ENCODE measurements at places on chromosomes 6 and 20.
A peak's percentile ranks its signal among the peaks of the same experiment; 100 is the strongest.

DNA sequence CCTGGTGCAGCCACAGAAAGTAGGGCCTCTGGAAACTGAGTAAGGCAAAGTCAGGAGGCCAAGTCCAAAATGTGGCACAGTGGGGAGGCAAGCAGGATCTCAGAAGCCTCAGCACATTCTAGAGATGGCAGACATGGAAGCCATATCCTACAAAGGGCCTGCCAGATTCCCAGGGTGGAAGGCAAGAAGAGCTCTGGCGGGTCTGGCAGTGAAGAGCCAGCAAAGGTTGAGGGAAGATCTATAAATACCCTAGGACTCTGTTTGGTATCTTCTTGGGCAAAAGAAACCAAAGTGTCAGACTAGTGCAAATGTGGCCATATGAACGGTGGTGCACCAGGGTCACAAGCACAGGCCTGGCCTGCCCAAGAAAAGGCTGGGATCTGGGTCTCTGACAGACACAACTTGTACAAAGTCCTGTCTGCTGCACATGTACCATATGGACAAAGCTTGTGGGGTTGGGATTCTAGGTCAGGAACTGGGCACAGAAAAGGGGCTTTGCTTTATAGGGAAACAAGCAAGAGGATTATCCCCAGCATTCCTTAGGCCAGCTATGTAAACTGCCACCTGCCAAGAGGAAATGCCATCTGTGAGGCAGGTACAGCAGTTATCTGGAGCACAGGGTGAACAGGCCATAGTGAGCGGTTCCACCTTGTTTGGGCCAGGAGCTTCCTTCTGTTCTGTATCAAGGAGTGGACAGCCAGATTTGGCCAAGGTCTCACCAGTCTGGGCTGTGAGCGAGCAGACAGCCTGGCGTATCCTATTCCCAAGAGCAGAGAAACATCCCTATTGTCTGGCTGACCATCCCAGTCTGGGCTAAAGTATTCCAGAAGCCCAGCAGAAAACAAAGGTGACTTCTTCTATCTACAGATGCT is 36.3 kb upstream of the SLC4A11 start:
- DNase-seq, result no peak

DNA sequence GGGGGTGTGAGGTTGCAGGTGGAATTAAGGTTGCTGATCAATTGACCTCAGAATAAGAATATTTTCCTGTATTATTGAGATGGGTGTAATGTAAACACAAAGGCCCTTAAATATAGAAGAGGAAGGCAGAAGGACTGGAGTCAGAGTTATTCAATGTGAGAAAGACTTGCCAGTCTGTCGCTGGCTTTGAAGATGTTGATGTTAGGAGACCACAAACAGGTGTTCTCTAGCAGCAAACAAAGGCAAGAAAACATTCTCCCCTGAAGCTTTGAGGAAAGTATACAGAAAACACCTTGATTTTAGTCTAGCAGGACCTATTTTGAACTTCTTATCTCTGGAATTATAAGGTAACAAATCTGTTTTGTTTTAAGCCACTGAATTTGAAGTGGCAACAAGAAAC is 138.9 kb upstream of the PTPRK start:
- DNase-seq, result no peak

DNA sequence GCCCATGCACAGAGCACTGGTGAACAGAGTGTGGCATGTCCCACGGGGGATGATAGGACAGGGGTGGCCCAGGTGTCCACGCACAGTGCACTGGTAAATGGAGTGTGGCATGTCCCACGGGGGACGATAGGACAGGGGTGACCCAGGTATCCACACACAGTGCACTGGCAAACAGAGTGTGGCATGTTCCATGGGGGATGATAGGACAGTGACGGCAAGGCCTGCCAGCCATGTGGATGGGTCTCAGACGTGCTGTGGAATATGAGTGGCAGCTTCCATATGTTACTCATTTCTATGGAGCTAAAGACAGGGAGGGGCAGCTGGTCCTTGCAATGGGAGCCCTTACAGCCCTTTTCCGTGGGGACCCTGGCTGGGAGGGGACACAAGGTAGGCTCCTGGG is 168.7 kb downstream of the CDH4 start:
- no peak for DNase-seq

DNA sequence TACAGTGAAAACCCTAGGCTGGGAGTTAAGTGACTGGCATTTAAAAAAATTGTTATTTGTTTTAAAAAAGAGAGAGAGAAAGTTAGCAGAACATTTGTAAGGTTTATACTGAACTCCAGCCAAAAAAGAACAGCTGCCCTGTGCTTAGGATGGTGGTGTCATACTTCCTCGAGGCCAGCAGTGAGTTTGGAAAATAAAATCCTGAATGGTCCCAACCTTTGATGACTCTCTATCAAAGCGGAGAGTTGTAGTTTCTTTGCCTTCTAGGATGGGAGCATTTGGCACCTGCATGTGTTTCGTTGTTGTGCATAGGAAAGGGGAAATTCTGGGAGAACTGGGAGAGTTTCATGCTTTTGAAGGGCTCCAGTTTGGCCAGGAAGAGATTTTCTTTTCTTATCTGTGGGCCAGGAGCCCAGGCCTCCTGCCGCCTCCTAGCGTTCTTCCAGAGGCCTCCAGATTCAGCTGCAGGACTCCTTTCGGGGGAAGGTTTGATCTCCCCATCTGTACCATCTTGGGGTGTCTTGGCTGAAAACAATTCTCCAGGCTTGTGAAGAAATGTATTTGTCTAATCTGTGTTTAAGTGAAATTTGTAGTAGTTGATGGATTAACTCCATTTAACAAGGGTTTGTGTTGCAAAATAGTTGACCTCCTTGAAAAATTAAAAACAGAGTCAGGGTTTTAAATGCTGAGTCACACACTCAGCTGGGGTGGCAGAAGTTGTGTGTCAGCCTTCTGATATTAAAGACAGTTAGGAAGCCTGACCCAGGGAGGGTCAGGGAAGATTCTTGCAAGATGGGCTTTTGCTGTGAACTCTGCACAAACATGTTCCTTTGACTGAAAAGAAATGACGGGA is 63.4 kb downstream of the TXNDC5 start:
- DNase-seq, result no peak

GRCh38 chr6:37038292-37039198 is 33.1 kb downstream of the FGD2 start:
- no peak for DNase-seq

DNA sequence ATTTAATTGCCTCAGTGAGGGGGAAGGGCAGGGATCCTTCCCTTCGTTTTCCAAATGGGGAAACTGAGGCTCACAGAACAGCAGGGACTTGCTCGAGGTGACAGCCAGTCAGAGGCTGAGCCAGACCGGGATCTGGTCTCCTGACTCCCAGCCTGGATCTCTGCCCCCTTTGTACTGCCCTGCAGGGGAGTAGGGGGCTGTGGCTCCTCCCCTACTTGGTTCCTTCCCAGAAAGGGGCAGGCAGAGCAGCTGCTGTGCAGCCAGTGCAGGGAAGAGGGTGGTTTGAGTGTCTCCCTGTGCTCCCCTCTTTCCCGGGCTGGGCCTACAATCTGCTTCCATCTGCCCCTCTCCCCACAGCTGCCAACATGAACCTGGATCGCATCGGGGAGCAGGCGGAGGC is 37.6 kb downstream of the UQCC2 start:
- DNase-seq, result no peak

- no peak for DNase-seq
These were observed 6.3 kb upstream of the ZNF76 start for GRCh38 chr6:35253249-35253648.

DNA sequence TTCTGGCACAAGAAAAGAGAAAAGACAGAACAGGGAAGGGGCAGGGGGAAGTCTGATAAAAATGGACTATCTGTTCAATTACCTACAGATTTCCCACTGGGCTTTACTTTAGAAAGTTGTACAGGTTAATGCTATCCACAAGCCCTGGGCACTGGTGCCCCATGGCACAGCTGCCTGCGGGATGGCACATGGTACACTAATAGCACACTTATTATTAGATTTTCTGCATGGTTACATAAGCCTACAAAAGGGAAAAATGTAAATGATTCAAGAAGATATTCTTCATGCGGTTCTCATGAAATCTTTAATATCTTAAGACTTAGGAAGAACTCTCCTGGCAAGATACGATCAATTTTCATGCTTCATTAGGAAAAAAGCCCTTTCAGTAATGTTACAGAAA is 137.5 kb downstream of the GMPR start:
- no peak for DNase-seq

GRCh38 chr20:14568225-14568624 is 230.8 kb upstream of the FLRT3 start:
- DNase-seq, result no peak

DNA sequence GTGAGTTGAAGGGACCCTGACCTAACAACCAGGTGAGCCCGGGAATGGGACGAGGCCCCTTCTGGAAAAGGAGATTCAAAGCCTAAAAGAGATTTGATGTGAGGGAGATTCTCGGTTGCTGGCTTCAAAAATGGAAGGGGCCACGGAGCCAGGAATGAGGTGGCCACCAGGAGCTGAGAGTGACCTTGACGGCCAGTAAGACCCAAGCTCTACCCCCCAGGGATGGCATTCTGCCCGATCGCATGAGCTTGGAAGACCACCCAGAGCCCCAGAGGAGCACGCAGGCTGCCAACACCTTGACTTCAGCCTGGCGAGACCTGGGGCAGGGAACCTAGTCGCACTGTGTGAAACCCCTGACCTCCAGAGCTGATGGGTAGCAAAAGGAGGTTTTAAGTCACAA is 163.9 kb downstream of the BMP7 start:
- DNase-seq, result no peak

- DNase-seq, result peak; percentile 45
These were observed 1.1 kb downstream of the ID1 start for GRCh38 chr20:31605902-31606803.

DNA sequence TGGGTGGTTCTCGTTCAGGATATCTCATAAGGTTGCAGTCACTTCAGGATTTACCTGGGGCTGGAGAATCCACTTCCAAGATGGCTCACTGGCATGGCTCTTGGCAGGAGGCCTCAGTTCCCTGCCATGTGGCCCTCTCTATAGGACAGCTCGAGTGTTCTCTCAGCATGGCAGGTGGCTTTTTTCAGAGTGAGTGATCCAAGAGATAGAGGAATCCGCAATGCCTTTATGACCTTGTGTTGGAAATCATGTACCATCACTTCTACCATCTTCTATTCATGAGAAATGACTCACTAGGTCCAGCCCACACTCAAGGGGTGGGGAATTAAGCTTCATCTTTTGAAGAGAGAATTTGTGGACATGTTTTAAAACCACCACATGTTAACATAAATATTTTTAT is 37.8 kb downstream of the PPP1R16B start:
- no peak for DNase-seq

GRCh38 chr20:62202083-62202395 is 18.0 kb downstream of the HRH3 start:
- no peak for DNase-seq

DNA sequence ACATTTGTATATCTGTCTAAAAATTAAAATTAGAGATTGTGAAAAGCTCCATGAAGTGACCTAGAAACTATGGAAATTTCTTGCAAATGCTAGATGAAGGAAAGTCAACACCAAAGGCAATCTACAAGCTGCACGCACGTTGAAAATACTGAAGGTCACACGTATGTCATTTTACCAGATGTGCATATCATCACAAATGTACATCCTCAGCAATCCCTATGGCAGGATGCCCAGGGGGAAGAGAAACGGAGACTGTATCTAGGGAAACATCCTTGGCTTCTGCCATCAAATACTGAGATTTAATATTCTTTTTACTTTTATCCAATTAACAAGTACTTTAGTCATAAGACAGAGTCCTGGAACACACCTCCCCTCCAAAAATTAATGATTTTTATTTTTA is 672.0 kb downstream of the RNF144B start:
- DNase-seq, result no peak
